ENCODE measurements at places on chromosomes 16 and 17. TPM values are rescaled to one million over a fixed set of nuclear protein-coding genes. Genes with fewer than 3 reads are reported as not detected.
A peak's percentile ranks its signal among the peaks of the same experiment; 100 is the strongest.

The ABCC3 gene
- total RNA-seq = 297 TPM

The XYLT1 gene
- 41.5 TPM for total RNA-seq

The NDUFB10 gene
- 163 TPM for total RNA-seq

The KRTAP4-4 gene
- total RNA-seq = not detected

DNA sequence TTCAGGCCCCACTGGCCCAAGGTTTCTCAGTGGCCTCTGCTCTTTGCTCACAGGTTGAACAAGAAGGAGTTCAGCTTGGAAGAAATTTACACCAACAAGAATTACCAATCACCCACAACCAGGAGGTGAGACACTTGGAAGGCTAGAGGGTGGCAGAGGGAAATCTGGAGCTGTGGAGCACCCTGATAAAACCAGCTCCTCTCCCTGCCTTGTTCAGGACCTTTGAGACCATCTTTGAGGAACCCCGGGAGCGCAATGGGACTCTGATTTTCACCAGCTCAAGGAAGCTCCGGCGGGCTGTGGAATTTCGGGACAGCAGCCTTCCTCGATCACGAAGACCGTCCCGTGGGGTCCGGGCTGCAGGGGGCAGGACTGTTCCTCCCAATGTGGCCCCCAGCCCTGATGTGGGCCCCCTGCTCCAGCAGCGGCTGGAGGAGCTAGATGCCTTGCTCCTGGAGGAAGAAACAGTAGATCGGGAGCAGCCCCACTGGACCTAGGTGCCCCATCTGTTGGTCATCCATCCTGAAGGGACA, 2.4 kb upstream of the FBRS start:
- H3K4me3 ChIP-seq = no peak overlapping the region
- H3K27ac ChIP-seq = no peak overlapping the region

DNA sequence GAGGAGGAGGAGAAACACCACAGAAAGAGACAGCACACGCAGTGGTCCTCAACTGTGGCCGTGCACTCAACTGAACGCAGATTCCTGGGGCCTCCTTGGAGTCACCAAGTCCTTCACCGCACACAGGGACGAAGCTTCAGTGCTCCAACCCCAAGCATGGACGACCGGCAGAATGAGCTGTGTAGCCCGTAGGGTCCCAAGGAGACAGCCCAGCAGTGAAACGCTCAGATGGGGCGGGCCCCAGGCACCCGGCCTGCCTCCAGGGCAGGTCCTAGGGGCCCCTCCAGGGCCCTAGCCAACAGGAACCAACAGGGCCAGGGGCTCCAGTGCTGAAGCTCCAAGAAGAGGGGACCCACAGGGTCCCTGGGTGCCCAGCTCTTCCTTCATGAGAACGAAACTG, 13.2 kb downstream of the RAB40B start:
- no peak overlapping the region for H3K4me3 ChIP-seq
- H3K27me3 ChIP-seq = no peaks in the 10 kb centered on the region
- no peak for DNase-seq

GRCh38 chr17:32445074-32445415, 735 bp downstream of the PSMD11 start:
- DNase-seq = peak; percentile 51
- peak overlapping the region; percentile 65 for H3K4me3 ChIP-seq
- H3K36me3 ChIP-seq = peaks cover 12% of the 10 kb centered on the region
- no peaks in the 10 kb centered on the region for H3K27me3 ChIP-seq
- H3K4me1 ChIP-seq = peaks cover 27% of the 10 kb centered on the region
- peak overlapping the region; percentile 89 for H3K27ac ChIP-seq

GRCh38 chr17:64028874-64029464, 8.5 kb upstream of the ICAM2 start:
- no peaks in the 10 kb centered on the region for H3K4me1 ChIP-seq
- no peak overlapping the region for H3K27ac ChIP-seq
- peak; percentile 72 for DNase-seq
- H3K36me3 ChIP-seq = no peaks in the 10 kb centered on the region
- no peaks in the 10 kb centered on the region for H3K27me3 ChIP-seq

GRCh38 chr17:39036009-39036408, 68.8 kb upstream of the FBXO47 start:
- H3K27ac ChIP-seq = no peak overlapping the region
- no peaks in the 10 kb centered on the region for H3K4me1 ChIP-seq
- H3K4me3 ChIP-seq = no peak overlapping the region
- H3K36me3 ChIP-seq = no peaks in the 10 kb centered on the region

GRCh38 chr17:45013021-45013997, 38.1 kb downstream of the DCAKD start:
- peak overlapping the region; percentile 37 for H3K27ac ChIP-seq
- no peaks in the 10 kb centered on the region for H3K27me3 ChIP-seq
- H3K36me3 ChIP-seq = no peaks in the 10 kb centered on the region
- H3K4me1 ChIP-seq = peaks cover 6% of the 10 kb centered on the region
- no peak for DNase-seq

DNA sequence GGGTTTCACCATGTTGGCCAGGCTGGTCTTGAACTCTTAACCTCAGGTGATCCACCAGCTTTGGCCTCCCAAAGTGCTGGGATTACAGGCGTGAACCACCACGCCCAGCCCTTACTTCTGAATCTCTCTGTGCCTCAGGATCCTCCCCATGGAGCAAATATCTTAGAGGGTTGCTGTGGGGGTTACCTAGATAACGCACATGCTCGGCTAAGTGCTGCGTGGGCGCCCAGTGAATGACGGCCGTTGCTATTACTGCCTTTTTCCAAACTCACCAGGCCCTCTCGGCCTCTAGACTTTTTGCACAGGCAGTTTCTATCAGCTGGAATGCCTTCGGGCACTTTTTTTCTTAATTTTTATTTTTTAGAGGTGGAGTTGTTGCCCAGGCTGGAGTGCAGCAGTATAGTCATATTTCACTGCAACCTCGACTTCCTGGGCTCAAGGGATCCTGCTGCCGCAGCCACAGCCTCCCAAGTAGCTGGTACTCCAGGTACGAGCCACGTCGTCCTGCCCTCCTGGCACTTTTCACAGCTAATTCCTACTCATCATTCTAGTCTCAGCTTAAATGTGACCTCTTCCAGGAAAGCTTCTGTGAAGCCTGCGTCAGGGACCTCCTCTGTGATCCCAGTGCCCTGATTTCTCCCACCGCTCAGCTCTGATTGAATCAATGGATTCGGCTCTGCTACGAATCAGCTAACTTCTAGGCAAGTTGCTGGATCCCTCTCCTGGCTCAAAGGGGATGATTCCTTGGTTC, 8.6 kb downstream of the CCDC102A start:
- no peaks in the 10 kb centered on the region for H3K36me3 ChIP-seq
- peaks cover 10% of the 10 kb centered on the region for H3K4me1 ChIP-seq
- no peaks in the 10 kb centered on the region for H3K27me3 ChIP-seq
- H3K27ac ChIP-seq = no peak overlapping the region
